MM.1S (cell line): ENCODE measurements at places on chromosomes 2 and 18.

DNA sequence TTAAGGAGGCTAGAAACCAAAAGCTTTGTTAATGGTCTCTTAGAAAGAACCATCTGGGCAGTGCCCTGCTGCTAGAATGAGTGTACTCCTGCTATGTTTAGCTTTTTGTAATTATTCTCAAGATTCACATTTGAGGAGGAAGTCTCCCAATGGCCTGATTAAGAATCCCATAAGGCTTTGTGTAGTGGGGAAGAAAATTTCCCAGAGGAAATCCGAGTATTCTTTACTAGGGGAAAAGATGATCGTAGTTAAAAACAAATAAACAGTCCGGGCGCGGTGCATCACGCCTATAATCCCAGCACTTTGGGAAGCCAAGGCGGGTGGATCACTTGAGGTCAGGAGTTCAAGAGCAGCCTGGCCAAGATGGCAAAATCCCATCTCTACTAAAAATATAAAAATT is 117.9 kb downstream of the PTRHD1 start:
- DNase-seq = no peak

- no peak for DNase-seq
Measured at GRCh38 chr2:102387763-102388546, 32.4 kb downstream of the IL18R1 start.

DNA sequence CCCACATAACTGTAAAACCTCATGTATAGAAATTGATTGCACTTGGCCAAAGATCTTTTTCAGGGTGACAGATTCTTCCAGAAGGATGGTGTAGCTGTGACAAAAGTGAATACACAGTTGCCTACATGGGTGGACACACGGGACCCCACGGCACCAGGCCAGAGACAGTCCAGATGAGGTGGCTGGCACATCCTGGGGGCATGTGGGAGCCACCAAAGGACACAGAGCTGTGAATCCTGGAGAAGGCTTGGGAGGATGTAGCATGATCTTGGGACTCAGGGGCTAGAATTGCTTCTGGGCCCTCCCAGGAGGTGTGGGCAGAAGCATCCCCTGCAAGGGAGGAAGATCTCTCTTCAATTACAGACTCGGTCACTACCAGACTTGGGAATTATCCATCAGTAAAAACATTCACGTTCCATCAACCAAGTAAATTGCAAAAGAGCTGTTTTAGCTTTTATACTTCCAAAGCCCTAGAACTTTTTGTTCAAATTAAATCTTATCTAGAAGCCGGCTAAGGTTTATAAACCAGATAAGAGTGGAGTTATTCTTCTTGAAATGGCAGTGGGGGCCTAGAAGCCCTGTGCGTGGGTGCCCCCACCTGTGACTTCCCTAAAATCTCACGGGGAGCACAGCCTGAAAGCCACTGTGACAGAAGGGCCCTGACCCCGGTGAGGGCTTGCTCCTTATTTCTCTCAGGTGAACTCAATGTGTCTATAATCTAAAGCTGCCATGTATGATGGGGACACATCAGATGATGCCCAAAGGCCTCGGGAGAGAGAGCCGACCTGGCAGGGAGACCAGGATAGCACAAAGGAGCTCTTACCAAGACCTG is 81.7 kb downstream of the SEPTIN10 start:
- DNase-seq = no peak

DNA sequence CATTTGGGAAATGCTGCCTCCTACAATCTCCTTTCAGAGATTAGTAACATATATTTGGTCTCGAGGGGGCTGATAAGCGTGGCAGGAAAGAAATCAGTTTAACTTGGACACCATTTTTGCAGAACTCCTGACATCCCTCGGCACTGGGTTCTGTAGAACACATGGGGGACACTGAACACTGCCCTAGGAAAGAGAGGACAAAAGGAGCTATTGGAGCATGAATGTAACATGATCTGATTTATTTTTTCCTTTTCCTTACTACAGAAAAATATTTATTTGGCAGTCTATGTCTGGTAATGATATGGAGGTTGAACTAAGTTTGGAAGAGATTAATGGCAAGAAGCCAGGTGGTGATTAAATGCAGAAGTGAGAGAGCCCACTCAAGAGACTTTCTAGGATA is 153.8 kb downstream of the AFF3 start:
- no peak for DNase-seq

- DNase-seq = no peak
Measured at GRCh38 chr2:157345647-157346389, 20.2 kb upstream of the ERMN start.

GRCh38 chr18:38606841-38607240 is 1041.2 kb upstream of the CELF4 start:
- no peak for DNase-seq

- peak; percentile 69 for DNase-seq
Measured at GRCh38 chr2:148021059-148021861, at the start of gene MBD5. Gene MBD5, plus strand, starts transcription at chr2:148021091.

- DNase-seq = no peak
Measured at GRCh38 chr2:64243081-64244036, 99.1 kb upstream of the PELI1 start.

DNA sequence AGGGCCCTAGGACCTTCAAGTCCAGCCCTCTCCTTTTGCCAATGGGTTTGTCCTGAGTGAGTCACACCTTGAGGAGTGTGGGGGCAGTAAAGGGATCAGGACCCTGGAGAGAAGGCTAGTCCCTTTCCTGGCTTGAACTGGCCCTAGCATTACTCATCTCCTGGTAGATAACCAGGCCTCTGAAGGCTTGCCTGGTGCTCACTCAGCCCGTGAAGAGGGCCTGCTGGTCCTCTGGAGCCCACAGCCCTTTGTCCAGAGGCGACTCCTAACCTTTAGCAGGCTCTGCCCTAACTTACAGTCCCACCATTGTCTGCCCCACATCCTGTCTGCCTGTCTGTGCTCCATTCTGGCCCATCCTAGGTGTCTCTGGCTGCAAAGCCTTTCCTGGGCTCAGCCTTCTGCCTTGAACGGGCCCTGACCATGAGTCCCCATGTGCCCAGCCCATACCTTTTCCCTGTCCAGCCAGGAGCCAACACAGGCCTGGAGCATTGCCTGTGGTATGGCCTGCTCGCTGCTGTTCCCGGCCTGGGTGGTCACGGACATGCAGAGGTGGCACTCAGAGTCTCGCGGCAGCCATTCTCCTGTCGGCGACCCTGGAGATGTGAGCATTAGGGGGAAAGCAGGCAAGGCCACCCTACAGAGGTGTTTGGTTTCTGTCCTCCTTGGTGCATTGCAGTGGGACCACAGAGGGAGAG is 5.0 kb downstream of the SFTPB start:
- DNase-seq = no peak

DNA sequence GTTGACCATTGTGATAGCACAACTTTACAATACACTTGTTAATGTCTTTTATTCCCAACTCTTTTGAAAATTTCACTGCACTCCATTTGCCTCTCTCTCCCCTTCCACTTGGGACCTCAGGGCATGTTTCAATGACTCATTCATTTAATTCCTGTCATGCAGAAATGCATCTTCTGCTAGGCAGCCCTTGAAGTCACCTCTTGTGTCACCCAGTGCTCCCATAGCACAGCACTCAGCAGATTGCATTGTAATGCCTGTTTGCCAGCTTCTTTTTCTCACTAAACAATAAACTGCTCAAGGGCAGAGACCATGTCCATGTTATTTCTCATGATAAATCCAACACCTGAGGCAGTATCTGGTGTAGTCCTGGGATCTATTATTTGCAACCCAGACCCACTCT is 85.9 kb upstream of the ACSL3 start:
- DNase-seq = no peak

DNA sequence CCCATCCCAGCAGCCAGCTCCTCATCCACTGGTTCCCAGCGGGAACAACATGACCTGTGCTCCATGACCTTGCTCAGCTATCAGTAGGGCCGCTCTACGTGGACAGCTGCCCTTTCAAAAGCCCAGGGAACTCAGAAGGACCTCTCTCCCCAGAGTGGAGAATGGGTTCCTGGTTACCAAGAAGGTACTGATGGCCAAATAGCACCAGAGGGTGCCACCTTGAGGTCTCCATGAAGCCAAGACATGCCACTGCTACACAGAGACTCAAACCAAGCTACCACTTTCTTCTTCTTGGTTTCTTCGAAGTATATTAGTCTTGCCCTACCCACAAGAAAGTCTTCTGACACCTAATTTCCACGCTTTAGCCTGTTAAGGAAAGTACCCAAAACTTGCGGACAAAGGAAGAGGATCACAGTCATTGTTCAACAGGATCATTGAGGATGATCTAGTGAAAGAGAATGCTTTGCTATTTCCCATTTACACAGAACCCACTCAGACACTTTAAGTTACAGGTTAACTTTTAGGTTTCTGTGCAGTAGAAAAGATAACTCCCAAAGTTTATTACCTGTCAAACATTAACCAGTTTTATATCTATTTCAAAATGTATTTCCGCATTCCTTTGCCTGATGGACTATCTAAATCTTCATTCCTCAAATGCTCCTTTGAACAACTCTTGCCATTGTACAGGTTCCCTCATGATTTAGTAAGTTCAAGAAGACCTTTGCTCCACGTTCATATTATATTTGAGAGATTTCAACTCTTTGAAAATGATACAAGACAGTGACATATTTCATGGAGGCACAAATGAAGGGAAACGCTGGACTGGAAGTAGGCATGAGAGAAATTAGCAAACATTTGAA is 102.2 kb downstream of the ALPK2 start:
- no peak for DNase-seq

GRCh38 chr2:184270660-184271059 is 327.7 kb upstream of the ZNF804A start:
- no peak for DNase-seq

GRCh38 chr2:239461291-239462190 is 60.7 kb upstream of the HDAC4 start:
- no peak for DNase-seq

DNA sequence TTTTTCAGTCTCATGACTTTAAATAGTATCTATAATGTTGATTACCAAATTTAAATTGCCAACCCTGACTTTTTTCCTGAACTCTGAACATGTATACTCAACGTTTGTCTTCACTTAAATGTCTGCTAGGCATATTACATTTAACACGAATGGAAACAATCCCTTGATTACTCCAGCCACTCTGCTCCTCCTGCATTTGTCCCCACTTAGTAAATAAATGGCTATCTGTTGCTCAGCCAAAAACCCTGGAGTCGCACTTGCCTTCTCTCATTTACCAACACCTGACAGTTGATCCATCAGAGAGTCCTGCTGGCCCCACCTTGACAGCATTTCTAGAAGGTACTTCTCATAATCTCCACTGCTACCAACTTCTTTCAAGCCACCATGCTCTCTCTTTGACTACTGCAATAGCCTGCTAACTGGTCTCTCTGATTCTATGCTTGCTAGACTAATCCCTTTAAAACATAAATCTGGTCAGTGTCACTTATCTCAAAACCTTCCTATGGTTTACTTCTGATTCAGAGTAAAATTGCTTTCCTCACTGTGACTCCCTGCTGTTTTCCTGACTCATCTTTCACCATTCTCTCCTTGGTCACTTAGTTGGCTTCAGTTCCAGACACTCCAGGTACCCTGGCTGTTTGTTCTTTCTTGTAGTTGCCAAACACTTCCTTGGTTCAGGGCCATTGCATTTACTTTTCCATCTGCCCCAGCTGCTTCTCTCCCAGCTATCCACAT is 31.9 kb downstream of the SPAG16 start:
- DNase-seq = no peak

- no peak for DNase-seq
Measured at GRCh38 chr2:6993936-6994335, 76.7 kb downstream of the RNF144A start.

DNA sequence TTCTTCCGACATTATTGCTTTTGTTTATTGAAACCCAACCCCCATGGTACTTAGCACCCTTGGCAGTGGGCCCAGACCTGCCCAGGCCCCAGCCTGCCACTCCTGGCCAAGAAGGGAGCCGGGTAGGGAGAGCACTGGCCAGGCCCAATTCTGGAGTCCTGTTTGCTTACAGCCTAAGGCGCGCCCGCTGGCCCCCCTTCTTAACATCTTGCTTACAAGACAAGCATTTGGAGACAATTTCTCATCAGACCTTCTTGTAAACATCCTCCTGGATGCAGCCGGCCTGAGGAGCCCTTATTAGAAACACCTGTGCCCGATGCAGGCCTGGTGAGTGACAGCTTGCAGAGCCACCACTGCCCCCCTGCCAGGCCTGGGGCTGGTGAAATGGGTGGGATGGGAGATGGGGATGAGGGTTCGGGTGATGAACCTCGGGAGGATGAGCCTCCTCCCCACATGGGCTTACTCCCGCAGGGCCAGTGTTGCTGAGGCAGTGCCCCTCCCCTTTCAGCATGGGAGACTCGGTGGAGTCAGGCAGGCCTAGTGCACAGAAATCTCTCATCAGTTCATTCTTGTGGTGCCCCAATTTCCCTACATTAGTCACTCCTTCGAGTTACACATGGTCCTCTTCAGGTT is 217.5 kb downstream of the CYP26B1 start:
- DNase-seq = no peak

DNA sequence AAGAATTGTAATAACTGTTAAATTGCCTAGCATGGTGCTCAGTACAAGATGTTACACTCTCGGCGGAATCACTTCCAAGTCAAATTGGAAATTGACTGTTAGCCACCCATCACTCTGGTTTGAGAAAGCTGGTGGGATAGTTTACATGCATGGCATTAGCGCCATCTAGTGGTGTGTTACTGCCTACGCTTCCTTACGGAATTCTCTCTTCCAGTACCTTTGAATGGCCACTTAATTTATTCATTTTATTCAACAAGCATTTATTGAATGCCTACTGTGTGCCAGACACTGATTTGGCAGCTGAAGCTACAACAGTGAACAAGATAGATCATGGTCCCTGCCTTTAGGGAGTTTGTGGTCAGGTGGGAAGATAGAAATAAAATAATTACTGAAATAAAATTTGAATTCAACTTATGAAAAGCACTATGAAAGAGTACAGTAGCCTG is 171.2 kb downstream of the TMEM247 start:
- DNase-seq = peak; percentile 75

DNA sequence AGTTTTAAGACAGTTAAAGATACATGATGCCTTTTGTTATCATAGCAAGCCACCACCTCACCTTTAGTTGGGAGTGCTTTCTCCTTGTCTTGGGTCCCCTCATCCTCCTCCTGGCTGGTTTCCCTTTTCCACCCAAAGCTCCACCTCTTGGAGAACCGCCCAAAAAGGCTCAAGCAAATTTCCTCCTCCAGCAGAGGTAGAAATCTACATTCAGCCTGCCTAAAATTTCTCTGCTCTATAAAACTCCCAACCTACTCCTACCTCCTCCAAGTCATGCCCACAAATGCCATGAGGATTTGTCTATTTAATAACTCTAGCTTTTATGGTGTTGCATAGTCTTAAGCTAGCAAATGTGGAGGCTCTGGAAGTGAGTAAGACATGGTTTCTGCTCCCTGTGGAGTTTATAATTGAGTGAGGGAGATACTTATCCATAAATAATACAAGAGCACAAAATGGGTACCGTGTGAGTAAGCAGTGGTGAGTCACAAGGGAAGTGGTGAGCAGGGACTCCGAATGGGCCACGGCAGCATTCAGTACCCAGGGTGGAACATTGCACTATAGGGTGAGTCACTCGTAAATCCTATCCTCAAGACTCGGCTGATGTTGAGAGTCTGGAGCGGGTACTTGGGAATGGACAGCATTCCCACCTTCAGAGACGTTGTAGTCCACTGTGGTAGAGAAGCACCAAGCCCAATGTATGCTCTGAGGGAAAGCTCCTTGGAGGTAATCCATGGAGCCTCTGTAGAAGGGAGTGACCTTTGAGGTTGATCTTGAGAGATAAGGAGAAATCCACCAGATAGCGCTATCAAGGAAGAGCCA is 146.3 kb downstream of the RTN4 start:
- no peak for DNase-seq

GRCh38 chr2:237230355-237230754 is 144.7 kb downstream of the COPS8 start:
- no peak for DNase-seq
